ENCODE measurements at places on chromosomes 1 and 21. TPM values are rescaled to one million over a fixed set of nuclear protein-coding genes. Genes with fewer than 3 reads are reported as not detected.

ABCA4 gene
- not detected for total RNA-seq

SRGAP2 gene
- 26.1 TPM for total RNA-seq

FAM78B gene
- total RNA-seq = 0.27 TPM

LRRC7 gene
- total RNA-seq = under 0.01 TPM

NUP133 gene
- 37.2 TPM for total RNA-seq

Data from hematopoietic multipotent progenitor cell (in vitro differentiated cells).